ENCODE measurements at places on chromosomes 13 and 19.

GRCh38 chr13:25733696-25734435, 317.9 kb downstream of the SHISA2 start:
- DNase-seq: no peak

GRCh38 chr13:32267836-32268439, 47.2 kb downstream of the ZAR1L start:
- DNase-seq: no peak

- DNase-seq: no peak
Measured at GRCh38 chr19:40674291-40674690, 16.2 kb downstream of the NUMBL start.

- DNase-seq: no peak
Measured at GRCh38 chr13:42832341-42833096, 51.1 kb downstream of the FAM216B start.

- DNase-seq: no peak
Measured at GRCh38 chr13:27338816-27339215, 68.2 kb downstream of the RASL11A start.

DNA sequence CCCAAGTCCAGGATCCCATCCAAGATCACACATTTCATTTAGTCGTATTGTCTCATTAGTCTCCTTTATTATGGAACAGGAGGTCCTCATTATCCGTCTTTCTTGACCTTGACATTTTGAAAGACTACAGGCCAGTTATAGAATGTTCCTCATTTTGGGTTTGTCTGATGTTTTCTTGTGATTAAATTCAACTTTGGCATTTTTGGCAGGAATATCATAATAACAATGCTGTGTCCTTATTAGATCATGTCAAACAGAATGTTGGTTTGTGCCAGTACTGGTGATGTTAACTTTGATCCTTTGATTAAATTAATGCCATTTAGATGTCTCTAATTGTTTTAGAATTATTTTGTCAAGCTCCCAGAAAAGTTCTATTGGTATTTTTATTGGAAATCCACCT, 106.5 kb upstream of the FRY start:
- no peak for DNase-seq

DNA sequence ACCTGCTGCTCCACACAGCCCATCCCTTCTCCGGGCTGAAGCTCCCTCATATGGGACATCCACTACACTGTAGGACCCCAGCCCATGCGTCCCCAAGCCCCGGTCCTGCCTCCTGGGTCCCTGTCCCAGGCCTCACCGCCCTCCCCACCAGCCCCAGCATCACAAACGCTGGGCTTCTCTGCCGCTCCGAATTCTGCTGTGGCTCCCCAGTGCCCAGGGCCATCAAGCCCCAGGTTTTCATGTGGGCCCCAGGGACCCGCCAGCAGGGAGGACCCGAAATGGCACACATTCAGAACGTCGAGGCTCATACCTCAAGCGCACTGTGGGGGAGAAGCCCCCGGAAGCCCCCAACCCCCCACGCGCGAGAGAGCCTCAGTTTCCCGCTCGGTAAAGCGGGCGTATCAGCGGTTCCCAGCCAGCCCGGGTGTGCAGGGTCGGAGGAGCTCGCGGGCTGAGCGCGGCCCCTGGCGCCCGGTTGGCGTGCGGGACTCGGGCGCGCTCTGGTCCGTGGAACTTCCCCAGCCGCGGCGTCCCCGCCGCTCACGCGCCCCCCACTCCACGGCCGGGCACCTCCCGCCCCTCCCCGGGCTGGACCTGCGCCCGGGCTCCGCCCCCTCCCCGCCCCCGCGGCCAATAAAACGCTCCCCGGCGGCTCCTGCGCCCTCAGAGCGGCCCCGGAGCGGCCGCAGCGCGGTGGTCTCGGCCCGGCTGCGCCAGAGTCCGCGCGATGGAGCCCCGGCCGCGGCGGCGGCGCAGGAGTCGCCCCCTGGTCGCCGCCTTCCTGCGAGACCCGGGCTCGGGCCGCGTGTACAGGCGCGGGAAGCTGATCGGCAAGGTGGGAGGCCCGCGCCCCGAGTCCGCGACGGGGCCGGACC, at the start of gene PLK5:
TSS of gene PLK5 (plus strand) at position 666 of the 875 bp plus-strand sequence. CDS start 2,920 bp downstream, outside the sequence.
- no peak for DNase-seq

GRCh38 chr13:113653264-113654174, 4.5 kb downstream of the ATP4B start:
- no peak for DNase-seq

DNA sequence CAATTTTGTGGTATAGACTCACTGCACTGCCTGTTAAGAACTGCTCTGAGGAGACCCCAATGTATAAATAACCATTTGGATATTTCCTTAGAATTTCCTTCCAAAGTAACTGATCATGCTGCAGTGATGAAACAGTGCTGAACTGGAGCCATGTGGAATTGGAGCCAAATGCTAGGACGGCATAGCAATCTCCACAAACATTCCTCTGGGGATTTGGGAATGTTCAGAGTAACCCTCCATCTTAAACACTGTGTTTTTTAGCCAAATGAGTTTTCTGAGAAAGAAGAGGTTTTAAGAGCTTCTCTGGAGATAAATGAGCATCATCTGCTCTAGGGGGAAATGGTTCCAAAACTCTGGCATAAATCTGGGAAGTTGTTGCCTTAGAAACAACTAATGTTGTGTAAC, 98.2 kb downstream of the OLFM4 start:
- DNase-seq: no peak

- no peak for DNase-seq
Measured at GRCh38 chr13:40792284-40793051, 3.1 kb downstream of the SLC25A15 start.

GRCh38 chr19:34832581-34833112, 59.6 kb upstream of the ZNF599 start:
- no peak for DNase-seq

- DNase-seq: no peak
Measured at GRCh38 chr13:36261976-36262375, 35.6 kb downstream of the CCDC169 start.

DNA sequence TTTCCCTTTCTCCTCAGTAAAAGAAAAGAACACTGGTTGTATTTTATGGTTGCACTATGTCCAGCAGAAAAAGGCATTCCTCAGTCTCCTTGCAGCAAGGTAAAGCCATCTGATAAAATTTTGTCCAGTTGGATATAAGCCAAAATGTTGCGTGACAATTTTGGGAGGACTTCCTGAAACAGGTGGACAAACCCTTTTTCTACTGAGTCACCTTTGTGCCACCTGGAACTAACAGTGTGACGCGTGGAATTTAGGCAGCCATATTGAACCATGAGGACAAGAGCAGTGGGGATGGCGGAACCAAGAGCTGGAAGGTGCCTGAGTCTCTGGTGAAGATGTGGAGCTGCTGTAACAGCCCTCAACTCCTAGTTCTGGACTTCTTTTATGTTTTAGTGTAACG, 8.2 kb downstream of the CADM4 start:
- DNase-seq: no peak

DNA sequence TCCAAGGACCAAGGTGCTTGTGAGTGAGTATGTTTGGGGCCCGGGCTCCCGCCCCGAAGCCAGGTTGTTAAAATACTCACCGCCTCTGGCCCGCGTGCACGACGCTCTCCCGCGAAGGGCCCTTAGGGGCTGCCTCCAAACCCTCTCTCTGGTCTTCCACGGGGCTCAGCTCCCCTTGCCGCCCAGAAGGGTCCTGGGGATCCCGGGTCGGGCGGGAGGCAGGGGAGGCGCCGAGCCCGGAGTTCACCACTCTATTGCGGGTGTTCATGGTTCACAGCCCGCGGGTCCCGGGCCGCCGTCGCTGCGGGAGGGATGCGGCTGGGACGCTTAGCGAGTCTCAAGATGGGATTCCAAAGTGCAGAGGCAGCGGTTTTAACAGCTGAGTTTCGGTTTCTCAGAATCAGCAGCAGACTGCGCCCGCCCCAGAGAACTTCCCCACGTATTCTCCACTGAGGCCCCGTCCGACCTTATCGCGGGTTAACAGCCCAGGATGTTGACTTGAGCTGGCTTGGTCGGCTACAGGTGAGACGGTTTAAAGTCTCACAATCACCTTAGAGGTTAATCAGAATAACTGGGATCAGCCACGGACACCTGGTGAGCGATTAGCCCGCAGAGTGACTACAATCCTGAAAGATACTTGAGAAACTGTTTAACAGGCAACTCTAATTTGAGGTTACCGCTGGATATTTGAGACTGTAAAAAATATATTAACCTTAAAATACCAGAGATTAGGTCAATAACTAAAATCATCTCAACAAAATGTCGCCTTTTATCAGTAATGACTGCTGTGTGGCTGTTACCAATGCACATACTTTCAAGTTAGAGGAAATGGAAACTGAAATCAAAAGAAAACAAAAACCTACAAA, at the start of gene EPSTI1:
TSS of gene EPSTI1 (minus strand) at position 344 of the 866 bp plus-strand sequence. CDS start at position 268, 76 bp downstream.
- no peak for DNase-seq

GRCh38 chr13:27980280-27980998, 8.1 kb downstream of the URAD start:
- DNase-seq: no peak

- DNase-seq: no peak
Measured at GRCh38 chr19:5624018-5624663, 1.3 kb downstream of the SAFB start.

GRCh38 chr13:33510350-33510970, 224.9 kb upstream of the STARD13 start:
- no peak for DNase-seq

- DNase-seq: no peak
Measured at GRCh38 chr19:13931391-13932148, 6.6 kb downstream of the PODNL1 start.

DNA sequence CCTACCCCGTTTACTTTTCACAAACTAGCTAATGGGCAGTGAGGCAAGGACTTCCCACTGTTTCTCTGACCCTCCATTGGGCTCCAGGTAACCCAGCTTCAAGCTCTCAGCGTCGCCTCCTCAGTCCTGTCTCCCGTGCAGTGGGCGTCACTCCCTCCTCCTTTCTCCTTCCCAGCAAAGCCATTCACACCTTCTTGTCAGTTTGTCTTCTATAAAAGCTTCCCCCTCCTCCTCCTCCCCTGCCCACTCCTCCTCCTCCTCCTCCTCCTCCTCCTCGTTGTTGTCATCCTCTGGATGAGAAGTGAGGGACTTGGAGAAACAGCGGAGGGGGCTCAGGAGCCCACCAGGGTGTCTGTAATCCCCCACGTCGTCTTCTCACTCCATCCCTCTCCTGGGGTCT, 1.7 kb upstream of the GALP start:
- DNase-seq: no peak

- DNase-seq: no peak
Measured at GRCh38 chr13:40514802-40515201, 151.6 kb downstream of the FOXO1 start.

- DNase-seq: no peak
Measured at GRCh38 chr13:66424422-66424821, 805.7 kb downstream of the PCDH9 start.

- DNase-seq: no peak
Measured at GRCh38 chr19:33641956-33642498, 20.3 kb downstream of the CHST8 start.

DNA sequence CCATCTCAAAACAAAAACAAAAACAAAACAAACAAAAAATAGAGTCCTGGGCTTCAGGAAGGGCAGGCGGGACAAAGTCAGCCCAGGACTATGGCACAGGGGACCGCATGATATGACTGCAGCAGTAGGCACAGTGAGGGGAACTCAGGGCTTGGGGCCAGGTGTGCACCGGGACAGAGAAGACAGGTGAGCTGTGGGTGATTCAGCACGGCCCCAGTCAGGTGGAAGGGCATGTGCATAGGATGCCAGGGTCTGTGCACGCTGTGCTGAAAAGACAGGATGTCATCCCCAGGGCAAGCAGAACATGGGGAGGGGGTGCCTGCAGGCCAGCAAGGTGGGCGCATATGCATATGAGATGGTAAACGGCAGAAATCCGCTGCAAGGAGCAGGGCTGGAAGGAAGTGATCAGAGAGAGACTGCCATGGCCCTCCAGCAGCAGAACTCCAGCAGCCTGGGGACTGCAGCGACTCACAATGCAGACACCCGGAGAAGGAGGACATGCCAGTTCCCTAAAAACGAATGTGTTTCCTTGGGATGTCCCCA, 15.0 kb downstream of the EPS15L1 start:
- no peak for DNase-seq

DNA sequence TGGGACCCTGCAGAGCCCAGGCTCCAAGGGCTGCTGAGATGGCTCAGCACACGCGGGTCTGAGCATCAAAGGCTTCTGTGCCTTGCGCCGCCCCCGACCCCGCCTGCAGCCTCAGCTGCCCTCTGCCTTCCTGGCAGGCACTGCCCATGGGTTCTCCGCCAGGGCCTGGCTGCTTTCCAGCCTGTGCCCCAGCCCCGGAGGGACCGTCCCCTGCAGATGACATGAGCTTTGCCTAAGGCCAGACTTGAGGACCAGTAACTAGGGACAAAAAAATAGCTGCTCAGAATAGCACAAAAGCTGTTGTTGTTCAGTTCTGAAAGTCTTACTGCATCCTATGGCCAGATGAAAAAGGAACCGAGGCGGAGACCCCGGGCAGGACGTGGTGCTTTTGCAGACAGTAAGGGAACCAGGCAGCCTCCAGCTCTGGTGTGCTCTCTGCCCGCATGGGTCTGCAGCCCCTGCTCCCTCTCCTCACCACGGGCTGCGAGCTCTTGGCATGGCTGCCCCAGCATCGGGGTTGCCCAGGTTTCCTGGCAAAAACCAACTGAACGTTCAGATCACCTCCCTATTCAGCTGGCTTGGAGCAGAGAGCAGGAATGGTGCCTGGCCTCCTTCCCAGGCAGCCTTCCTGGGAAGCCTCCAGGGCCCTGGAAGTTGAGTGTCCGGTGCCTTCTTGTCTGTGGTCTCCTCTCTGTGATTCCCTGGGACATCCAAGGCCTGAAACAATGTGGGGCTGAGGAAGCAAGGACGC, 12.5 kb upstream of the CFAP97D2 start:
- DNase-seq: peak; percentile 5

GRCh38 chr19:48330012-48330681, 4.8 kb downstream of the EMP3 start:
- DNase-seq: peak; percentile 68

DNA sequence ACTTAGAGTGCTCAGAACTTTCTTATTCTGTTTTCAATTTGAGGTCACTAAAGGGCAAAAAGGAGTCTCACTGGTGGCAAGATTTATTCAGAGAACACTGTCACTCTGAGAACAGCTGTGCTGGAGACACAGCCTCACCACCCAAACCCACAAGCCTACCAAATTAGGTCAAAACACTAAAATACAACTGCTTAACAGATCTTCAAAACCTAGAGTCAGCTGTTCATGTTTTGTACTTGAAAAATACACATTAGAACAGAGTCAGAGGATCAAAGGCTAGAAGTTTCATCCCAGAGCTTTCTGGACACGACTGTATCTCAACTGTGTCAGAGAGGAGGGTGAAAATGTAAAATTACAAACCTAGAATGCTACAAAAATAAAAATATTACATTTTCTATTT, 89.3 kb downstream of the MIPEP start:
- DNase-seq: no peak
